ENCODE measurements at places on chromosomes 2 and 18.
A peak's percentile ranks its signal among the peaks of the same experiment; 100 is the strongest.

DNA sequence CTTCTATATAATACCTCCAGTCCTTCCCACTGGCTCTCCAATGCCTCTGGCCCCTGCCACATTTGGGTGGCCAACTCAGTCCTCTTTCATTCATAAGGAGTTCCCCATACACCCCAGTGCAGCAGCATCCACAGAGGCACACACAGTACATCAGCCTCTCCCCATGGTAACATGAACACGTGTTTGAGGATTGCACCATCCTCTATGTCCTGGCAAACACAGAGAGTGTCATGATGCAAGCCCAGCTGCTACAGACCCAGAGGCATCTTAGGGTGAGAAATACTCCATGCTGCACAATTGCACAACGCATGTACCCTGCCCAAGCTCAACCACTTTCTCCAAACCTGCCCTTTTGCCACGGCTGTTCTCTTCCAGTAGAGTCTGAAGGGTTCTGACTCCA is 11.5 kb downstream of the IGFBP5 start:
- no peak for DNase-seq

DNA sequence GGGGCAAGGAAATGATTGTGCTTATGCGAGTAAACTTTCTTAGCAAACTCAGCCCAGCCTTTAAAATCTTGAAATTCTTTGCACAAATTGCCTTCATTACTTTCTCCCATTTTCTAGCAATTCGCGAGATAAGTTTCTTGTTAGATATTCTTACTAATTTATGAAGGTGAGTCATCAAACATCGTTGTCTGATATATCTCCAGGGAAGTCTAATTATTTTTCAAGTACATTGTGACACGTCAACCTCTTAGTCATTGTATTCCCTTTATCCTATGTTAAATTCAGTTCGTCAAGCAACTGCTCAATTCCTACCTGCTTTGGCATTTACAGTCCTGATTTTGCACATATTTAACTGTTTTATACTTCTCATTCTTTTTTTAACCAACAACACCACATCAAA is 854.5 kb upstream of the CRIM1 start:
- DNase-seq = no peak

GRCh38 chr2:197310987-197311420 is 424 bp upstream of the ANKRD44 start:
- DNase-seq = no peak

DNA sequence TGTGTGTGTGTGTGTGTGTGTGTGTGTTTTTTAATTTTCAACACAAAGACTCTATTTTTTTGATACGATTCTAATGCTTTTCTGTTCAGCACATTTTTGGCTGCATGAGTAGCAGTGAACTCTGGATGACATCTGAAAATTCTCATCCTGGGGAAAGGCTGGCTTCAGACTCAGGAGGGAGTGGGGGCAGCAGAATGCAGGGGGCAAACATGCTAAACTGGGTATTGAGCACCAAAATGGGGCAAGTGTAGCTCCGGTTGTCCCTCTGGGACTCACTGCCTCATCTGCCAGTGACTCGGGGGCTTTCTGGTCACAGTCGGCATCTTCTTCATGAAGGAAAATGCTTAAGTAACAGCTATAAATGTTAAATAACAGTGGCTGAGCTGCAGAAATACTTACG is 116.8 kb upstream of the PID1 start:
- DNase-seq = no peak

DNA sequence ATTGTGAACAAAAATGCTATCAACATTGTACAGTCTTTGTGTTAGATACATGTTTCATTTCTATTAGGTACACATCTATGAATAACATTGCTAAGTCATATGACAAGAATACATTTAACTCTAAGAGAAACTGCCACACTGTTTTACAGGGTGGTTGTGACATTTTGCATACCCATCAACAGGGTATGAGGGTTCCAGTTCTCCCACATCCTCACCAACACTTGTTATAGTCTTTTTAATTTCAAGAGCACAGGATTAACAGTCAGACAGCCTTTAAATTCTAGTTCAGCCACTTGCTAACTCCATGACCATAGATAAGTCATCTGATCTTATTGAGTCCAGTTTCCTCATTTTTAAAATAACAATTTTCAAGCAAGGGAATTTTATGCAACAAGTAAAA is 92.5 kb upstream of the PPP1CB start:
- no peak for DNase-seq

- no peak for DNase-seq
Measured at GRCh38 chr2:197461057-197461456, 7.7 kb downstream of the COQ10B start.

DNA sequence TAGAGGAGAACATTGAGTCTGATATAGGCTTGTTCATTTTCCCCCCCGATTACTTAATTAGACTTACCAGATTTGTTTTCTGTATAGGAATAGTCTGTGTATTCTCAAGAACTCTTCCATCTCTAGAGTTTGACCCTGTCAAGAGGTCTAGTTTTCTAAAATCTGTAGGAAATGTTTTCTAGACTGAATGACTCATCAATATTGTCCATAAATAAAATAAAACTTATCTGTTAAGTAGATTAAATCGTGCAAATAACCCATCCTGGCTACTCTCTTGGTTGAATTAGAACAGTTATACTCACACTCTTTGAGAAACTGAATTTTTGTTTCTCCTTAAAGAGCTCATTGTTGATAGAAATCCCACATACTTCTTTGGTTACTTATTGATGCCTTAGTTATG is 299.2 kb upstream of the CWC22 start:
- DNase-seq = no peak

- DNase-seq = no peak
Measured at GRCh38 chr2:237590272-237591140, at the start of gene RAB17. TSS of gene RAB17 (minus strand) at chr2:237590734. CDS start at chr2:237586154, 4,580 bp downstream.

DNA sequence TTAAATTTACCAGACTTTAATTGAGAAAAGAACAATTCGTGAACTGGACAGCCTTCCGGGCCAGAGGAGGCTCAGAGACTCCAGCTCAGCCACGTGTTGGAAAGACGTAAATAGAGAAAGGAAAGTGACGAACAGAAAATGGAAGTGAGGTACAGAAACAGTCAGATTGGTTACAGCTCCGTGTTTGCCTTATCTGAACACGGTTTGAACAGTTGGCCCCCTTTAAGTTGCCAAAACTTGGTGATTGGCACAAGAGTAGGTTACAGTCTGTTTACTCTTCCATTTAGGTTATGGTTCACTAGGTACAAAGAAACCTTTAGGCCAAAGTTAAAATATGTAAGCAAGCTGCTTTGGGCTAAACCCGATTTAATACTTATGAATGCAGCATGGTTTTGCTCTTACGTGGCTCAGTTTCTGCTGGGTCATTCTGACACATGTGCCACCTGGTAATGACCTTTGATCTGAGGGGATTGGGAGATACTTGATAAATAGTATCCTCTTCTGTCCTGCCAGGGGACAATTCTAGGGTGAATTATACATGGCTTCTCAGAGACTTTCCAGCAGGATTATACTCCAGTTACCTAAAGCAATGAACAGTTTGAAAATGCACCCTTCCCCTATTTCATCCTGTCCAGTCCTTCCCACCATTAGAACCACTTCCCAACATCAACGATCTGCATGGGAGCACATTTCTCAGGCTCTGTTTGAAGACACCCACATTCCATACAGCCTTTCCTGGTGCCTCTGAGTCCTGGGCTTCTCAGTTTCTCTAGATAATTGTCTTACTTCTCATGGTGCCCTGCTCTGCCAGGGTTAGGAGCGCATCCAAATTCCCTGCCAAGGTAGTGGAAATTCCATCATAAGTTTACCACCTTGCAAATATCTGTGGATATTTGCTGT is 65.1 kb upstream of the TGIF1 start:
- DNase-seq = no peak

DNA sequence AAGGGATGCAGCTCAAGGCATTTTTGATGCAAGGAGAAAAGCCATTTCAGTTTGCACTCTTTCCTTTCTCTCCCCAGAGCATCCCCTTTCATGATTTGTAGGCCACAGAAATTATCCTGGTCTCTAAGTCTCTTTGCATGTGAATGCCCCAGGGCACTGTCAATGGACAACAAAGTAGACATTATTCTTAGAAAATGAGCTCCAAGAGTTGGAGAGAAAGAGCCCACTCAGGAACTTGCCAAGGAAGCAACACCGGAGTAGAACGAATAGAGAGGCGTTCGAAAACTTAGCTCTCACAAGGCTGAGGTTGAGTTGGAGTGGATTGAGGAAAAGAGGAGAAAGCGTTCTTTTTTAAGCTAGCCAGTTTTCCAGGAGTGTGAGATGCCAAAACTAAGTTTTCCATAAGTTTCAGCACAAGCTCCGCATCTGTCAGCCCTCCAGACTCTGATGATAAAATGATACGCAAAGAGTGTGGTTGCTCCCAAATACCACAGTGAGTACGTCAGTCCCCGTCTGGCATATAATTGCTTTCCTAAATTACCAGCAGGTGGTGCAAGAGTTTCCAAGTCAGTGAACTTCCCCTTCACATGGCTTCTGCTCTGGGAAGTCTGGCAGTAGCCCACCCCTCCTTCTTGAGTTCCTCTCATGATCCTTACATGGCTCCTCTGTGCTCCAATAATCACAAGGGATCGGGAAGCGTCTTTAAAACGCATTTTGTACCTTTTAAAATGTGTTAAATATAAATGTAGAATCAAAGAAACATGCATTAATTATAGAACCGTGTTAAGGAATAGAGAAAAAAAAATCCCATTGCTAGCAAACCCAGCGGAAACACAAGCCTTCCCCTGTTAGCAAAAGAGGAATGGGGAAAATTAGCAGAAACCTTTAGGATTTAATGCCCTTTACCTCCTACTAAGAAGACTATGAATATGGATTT is 1060.6 kb upstream of the FANCL start:
- DNase-seq = peak; percentile 21

DNA sequence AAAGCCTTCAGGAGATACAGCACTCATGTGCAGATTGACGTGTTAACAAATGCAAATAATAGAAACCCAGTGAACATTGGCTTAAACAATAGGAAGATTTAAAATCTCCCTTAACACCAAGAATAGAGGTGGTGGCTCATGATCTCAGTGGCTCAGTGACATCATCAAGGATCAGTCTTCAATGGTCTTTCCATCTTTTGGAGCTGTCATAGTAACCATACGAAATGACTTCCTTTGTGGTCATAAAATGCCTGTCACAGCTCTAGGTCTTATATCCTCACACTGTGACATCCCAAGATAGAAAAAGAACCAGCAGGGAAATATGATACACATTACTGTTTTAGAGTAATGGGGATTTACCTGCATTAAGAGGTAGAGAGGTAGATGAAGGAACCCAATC is 59.6 kb upstream of the ACKR3 start:
- DNase-seq = no peak

DNA sequence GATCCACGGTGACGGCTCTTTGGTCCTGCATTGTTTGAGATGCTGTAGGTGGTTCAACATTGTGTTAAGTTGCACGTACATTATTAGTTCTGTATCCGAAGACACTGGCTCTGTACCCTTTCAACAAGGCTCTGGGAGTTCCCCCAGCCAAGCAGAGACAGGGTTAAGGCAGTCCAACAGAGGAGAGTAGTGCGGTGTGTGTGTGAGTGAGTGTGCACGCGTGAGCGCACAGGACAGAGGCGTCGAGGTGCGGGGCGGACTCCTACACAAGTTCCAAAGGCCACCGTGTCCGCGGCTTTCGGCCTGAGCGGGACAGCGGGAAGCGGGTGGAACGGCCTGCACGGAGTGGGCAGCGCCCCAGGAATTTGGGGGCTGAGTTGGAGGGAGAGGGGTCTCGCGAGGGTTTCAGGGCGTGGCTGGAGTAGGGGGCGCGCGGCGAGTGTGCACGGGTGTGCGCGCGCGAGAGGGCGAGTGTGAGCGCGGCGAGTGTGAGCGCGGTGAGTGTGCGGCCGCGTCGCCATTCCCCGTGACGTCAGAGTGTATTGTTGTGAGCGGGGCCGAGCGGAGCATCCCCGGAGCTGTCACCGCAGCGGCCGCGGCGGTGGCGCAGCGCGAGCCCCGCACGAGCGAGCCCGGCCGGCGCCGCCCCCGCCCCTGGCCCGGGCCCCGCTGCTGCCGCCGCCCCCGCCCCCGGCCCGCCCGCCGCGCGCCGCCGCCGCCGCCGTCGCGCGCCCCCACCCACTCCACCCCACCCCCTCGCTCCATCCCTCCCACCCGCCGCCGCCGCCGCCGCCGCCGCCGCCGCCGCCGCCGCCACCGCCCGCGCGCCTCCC is at the start of gene ASXL3:
ASXL3 (plus strand) TSS at position 535 of the 833 bp plus-strand sequence. CDS start 413 bp downstream, outside the sequence.
- no peak for DNase-seq

- no peak for DNase-seq
Measured at GRCh38 chr18:8944871-8945245, 157.6 kb upstream of the NDUFV2 start.

GRCh38 chr2:70514612-70515055 is 39.0 kb downstream of the TGFA start:
- no peak for DNase-seq

DNA sequence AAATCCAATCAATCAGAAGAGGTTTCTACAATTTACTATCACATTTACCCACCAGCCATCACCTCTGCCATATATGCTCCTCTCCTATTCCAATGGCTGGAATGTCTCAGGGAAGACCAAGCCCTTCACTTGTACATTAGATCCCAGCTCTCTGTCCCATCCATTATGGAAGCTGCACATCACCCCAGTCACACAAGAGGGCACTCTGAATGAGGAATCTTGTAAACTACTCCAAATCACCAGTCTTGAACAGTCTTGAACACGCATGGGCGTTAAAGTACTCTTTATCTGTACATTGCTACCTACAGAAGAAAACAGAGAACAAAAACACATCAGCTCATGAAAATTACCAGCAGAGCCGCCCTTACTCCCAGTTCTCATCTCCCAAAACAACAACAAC is 38.7 kb downstream of the ZC3H8 start:
- DNase-seq = no peak

DNA sequence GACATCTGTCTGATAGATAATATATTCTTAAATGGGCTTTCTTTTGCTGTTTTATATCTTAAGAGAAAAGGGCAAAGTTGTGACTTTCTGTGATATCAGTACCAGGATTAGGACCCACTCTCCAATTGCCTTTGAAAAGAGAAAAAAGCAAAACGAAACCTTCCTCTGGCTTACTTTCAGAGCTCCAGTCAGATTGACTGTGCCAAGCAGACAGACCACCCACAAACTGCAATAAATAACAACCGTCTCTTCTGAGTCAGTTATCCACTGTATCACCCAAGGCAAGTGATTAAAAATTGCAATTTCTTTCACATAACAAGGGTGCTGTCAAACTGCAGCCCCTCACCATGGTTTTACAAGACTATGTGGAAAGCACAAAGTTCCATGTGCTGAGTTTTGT is 230.5 kb upstream of the SETBP1 start:
- DNase-seq = no peak

GRCh38 chr2:234420408-234420807 is 76.5 kb downstream of the ARL4C start:
- no peak for DNase-seq

GRCh38 chr2:128313091-128313836 is 5.4 kb downstream of the HS6ST1 start:
- no peak for DNase-seq

- DNase-seq = no peak
Measured at GRCh38 chr18:53946594-53946993, 277.9 kb downstream of the MBD2 start.

DNA sequence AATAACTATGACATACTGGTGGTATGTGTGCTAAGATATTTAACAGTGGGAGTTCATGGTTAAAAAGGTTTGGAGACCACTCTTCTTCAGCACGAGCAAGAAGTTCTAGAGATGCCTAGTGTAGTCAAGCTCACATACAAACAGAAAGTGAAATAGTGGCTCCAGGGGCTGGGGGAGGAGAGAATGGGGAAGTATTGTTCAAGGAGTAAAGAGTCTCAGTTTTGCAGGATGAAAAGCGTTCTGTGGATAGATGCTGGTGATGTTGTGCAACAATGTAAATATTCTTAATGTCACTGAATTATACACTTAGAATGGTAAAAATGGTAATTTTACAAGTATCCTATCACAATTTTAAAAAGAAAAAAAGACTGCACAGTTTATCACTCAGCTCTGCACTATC is 29.0 kb upstream of the EPAS1 start:
- DNase-seq = peak; percentile 27

Data from activated naive CD4-positive, alpha-beta T cell treated with anti-CD3 and anti-CD28 coated beads, Interleukin-2, amount 10 ng/mL, durations not matched to agents 7 days and 5 days (primary cell).